ENCODE measurements at places on chromosomes 11 and 22.

DNA sequence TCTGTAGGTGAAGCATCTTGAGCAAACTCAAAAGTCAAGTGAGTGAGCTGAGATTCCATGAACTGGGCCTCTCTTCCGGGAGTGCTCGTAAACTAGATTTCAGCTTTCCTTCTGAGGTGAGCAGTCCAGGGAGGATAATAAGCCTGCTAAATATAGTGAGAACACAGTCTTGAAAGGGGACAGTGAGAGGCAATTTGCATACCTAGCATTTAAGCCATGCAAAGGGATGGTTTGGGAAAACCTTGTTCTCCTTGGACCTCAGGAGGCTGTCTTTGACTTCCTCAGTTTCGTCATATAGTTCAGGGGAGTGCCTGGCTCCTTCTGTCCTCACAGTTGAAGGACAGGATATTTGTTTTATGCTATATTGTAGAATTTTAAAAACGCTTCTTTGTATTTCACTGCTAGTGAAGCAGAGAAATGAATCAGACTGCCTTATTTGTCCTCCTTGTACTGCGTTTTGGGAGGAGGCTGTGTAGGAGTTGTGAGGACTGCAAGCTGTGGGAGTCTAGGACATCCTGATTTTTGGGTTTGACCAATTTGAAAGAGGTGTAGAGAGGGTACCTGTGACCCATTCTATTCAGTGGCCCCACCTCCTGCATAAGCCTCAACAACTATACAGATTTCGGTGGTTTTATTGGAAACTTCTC, 11.0 kb upstream of the SORL1-AS1 start:
- DNase-seq = no peak

- DNase-seq = no peak
Measured at GRCh38 chr22:27877501-27877900, 41.6 kb downstream of the PITPNB start.

DNA sequence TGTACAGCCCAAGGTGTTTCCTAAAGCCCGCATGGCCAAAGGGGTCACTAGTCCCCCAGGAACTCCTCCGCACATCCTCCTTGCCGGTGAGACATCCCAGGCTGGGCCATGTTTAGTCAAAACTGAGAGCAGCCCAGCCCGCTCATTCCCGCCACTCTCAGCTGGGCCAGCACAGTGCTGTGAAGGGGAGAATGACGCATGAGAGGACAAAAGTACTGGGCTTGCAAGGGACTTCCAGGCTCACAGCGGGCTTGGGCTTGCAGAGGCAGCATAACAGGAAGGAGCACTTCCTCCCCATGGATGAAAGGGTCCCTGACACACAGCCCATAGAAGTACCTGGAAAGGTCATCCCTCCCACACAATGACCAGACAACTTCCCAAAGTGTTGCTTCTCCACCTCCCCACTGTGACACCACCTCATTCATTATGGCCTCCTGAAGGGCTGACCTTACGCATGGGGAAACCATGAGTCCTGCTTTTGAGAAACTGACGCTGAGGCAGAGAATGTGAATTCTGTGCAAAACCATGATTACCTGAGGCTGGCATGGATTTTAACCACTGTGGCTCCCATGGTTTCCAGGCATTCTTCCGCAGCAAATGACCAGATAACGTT, 19.1 kb downstream of the ETS1 start:
- DNase-seq = no peak

GRCh38 chr11:26017322-26017860, 314.5 kb upstream of the ANO3 start:
- DNase-seq = no peak

DNA sequence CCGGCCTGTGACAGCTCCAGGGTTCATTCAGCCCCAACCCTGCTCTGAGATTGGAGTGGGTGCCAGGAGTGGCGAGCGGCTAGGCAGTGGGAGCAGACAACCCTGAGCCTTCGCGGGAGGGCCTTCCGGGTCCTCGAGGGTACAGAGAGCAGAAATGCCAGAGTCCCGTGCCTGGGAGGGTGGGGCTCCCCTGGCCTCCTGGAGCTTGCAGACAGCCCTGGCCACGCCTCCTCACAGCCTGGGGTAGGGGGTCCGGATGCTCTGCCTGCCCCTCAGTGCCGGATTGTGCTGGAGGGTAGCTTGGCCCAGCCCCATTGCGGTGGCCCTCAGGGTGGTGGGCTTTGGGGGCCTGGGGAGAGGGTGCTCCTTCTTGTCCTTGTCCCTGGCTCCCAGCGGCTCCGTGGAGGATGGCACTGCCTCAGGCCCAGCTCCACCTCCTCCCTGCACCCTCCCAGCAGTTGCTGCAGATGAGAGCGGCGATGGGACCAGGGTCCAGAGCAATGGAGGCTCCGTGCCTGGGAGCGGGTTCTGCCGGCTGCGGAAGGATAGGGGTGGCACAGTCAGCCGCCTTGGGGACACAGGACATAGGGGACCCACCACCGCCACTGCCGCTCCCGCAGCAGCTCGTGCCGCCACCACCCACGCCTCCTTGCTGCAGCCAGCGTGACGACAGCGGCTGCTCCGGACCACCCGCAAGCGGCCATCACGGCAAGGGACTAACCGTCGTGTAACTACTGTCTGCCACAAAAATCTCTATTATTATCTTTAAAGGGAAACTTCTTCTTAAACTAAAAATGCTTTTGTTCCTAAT, 34.9 kb upstream of the OR10G7 start:
- DNase-seq = no peak

GRCh38 chr11:85945788-85946187, 90.6 kb downstream of the CCDC83 start:
- no peak for DNase-seq

DNA sequence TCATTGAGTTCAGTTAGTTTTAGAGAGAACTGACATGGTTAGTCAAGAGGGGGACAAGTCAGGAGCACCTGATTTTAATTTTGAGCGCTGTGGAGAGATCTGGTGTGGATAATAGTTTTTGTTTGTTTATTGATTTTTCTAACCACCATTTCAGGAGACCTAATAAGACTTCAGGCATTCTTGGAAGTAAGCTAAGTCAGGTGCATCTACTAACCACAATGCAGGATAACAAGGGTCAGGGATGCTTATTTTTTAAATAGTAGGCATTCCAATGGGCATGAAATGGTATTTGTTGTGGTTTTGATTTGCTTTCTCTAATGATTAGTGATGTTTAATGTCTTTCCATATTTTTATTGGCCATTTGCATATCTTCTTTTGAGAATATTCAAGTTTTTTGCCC, 212.1 kb downstream of the NAV2 start:
- no peak for DNase-seq

DNA sequence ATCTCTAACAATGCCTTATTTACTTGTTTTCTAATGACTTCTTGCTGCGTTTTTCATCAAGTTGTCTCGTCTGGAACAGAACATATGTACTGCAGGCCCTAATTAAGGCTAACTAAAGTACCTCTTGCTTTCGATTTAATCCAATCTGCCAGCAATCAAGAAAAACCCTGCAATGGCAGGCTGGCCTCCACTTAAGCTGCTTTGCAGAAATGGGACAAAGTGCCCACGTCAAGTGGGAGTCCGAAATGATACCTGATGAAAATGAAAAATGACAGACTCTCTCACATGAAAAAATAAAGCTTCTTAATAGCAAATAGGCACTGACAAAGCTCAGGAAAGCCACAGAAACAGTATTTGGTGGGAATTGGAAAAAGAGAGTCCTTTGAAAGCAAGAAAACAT, 1454.7 kb downstream of the FAM181B start:
- DNase-seq = peak; percentile 18

DNA sequence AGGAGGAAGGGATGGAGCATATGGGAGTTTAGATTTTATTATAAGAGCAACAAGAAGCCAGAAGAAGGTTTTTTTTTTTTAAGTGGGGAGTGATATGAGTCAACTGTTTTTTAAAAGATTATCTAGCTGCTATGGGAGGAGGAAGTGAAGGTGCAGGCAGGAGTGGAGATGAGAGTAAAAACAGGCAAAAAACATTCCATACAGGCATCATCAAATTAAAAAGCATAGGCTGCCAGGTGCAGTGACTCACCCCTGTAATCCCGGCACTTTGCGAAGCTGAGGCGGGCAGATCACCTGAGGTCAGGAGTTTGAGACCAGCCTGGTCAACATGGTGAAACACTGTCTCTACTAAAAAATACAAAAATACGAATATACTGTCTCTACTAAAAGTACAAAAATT, 368.4 kb upstream of the MTNR1B start:
- no peak for DNase-seq

DNA sequence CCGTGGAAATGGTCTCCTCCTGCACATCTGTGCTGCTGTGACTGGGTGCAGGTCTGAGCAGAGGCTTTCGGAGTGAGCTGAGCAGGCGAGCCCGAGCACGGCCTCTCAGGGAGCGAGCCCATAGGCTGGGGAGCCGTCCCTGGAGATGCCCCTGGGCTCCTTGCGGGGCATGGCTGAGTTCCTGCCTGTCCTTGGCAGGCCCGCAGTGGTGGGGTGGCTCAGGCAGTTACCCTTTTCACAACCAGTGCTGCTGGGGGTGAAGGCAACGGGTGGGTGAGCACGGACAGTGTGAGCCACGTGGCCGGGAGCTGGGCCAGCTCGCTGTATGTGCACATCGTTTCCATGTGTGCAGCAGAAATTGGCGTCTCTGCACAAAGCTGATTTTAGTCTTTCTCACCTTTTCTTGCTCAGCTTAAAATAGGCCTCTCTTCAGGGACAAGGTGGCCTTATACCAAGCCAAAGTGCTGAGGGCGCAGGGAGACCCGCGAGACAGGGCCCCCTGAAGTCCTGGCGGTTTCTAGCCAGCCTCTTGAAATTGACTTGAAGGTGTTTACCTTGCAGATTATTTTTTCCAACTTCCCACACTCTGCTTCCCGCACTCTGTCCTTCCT, at the start of gene TP53AIP1:
Gene TP53AIP1, minus strand, starts transcription at position 55 of the 611 bp plus-strand sequence. CDS start 5,053 bp downstream, outside the sequence.
- no peak for DNase-seq

DNA sequence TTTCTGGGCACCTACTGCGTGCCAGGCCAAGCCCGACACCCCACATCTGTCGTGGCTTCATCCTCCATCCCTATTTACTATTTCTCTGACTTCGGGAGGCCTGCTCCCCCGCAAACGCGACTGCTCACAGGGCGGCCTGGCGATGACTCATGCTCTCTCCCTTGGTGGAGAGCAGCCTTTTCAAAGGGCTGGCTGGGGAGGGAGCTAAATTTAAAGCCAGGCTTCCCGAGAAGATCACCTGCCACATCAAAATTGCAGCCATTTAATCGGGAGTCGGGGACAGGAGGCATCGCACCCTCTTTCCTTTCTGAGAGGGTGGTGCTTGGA, 24.9 kb upstream of the SHISAL1 start:
- DNase-seq = no peak

DNA sequence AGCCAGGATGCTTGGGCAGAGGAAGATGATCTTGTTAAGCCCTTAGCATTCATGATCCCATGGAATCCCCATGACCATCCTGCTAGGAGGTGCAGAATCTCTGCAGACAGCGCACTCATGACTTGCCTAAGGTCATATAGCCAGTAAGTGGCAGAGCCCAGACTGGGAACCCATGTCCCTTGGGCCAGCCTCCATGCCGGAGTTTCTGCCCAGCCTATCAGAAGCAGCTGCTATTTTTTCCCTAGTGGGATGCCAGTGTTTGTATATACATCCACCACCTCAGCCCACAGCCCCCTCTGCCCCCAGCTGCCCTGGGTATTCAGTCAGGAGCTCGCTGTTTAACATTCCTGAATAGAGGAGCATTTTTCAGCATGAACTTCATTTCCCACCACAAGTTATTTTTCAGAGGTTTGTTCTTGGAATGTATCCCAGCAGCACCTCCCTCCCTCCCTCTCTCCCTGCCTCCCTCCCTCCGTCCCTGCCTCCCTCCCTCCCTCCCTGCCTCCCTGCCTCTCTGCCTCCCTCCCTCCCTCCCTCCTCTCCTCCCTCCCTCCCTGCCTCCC, 34.4 kb upstream of the SUSD2 start:
- peak; percentile 52 for DNase-seq

GRCh38 chr22:36761553-36762240, 14.2 kb downstream of the IFT27 start:
- DNase-seq = no peak

- no peak for DNase-seq
Measured at GRCh38 chr22:49914256-49914655, 4.0 kb downstream of the ALG12 start.

DNA sequence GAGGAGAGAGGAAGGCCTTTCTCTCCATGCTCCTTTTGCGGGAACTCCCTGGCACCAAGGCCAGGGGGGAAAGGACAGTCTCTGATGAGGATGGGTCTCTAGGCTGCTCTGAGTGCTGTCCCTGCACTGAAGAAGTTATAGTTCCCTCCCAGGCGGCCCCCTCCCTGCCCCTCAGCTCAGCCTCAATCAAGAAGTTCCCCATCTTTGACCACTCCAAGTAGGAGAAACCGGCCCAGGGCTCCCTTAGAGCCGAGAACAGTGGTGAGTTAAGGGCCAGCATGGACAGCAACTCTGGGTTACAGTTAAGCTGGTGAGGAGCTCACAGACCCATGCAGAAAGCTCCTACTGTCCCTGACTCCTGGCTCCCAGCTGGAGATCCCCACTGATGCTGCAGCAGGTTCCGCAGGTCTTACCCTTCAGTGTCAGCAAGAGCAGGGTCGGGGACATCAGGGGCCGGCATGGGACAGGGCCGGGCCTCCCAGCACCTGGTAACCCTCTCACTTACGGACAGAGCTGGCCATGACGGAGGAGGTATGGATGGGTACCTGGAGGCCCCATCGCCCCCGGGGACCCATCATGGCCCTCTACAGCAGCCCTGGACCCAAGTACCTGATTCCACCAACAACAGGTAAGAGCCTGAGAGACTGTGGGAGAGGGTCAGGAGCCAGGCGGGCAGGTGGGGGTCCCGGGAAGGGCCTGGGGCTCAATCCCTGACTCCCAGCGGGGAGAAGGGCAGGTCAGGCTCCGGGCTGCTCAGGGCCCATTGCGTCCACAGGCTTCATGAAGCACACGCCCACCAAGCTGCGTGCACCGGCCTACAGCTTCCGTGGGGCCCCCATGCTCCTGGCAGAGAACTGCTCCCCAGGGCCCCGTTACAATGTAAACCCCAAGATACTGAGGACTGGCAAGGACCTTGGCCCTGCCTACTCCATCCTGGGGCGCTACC, 4.2 kb downstream of the SCGB1C1 start:
- DNase-seq = no peak

- no peak for DNase-seq
Measured at GRCh38 chr11:28133146-28133545, 25.0 kb downstream of the METTL15 start.

DNA sequence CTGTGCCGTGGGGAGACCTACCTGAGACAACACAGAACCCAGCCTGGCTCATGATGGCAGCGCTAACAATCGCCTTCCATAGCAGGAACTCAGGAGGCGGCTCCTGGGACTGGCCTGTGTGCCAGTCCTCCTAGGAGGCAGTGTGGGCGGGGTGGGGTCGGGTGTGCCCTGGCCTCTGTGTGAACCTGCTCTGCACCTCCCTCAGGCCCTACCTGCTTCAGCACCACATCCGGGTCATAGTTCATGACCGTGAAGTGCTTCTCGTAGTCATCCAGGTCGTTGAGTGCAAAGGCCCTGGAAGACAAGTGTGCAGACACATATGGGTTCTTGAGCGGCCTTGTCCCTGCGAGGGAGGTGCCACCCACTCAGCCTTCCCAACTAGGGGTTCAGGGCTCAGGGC, 15.3 kb downstream of the TTLL12 start:
- DNase-seq = no peak

DNA sequence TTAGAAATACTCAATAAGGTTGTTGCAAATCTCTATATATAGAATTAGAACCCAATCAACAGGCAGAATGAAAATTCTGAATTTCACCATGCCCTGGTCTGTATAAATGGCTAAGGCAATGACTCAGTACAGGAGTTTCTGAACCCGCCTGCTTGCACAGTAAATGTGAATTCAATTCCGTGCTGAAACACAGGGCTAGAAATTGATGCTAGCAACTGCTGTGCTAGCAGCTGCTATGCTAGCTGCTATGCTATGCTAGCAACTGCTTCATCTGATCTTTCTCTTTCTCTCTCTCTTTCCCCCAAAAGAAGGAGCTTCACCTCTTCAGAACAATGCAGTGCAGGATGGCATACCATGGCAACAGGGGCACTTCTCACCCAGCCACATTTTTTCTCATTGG, 9.7 kb upstream of the OR52J3 start:
- DNase-seq = no peak
